ENCODE measurements at places on chromosomes 1 and 21. TPM values are rescaled to one million over a fixed set of nuclear protein-coding genes. Genes with fewer than 3 reads are reported as not detected.

DNA sequence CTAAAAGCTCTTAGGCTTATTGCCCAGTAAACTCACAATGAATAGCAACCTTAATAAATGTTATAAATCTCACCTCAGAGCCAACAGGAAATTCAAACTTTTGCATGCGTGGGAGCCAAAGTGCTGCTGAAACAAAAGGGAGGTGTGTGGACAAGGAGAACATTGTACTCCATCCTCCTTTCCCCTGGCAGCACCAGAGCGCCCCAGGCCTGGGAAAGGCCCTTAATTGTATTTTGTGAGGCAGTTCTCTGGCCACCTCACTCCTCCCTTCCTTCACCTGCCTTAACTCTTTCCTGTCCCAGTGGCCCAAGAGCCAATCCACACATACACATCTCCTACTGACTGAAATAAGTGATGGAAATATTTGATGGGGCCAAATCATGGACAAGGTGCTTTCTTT is 648.5 kb downstream of the LMO4 start:
- no peak for DNase-seq

GRCh38 chr1:109477821-109478220 is 5.9 kb upstream of the ATXN7L2 start:
- no peak for DNase-seq

DNA sequence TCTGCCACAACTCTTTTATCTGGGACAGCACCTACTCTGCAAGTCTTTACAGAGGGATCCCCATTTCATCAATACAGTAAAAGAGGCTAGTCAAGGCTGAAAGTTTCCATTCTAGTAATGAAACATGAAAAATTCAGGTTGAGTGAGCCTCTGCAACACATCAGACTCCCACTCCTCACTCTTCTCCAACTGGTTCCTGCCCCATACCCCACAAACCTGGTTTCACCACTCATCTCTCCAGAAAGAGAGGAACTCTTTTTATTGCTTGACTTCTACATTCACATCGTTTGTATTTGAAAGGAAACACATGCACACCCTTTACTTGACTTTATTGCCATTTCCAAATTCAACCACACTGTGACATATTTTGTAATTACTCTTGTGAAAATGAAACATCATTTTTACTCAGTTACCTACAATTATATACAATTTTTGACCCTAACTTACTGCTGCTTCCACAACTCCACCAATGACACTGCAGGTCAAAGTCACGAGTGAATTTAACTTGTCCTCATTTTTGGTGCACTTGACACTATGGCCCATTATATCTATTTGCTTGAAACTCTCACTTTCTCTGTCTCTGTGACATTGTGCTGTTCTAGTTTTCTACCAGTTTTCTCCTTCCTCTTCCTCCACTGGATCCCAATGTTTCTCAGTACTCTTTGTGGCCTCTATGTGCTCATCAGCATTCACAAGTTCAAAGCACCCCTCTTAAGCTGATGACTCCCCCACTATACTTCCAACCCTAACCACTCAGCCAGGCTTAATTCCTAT is 8.0 kb downstream of the STX6 start:
- no peak for DNase-seq

- DNase-seq, result no peak
These were observed 16.1 kb upstream of the LRRC3 start for GRCh38 chr21:44439211-44439600.

DNA sequence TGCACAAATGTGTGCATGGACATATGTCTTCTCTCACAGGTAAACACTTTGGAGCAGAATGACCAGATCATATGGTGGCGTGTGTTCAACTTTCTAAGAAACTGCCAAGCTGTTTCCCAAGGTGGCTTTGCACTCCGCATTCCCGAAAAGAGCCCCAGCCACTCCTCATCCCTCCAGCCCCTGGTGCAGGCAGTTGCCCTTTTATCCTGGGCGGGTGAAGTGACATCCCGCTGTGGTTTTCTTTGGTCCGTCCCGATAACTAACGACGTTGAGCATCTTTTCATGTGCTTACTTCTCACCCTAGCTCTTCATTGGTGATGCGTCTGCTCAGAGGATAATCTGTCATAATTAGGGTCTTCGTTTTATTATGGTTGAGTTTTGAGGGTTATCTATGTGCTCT is 612.5 kb downstream of the MATN1 start:
- no peak for DNase-seq

DNA sequence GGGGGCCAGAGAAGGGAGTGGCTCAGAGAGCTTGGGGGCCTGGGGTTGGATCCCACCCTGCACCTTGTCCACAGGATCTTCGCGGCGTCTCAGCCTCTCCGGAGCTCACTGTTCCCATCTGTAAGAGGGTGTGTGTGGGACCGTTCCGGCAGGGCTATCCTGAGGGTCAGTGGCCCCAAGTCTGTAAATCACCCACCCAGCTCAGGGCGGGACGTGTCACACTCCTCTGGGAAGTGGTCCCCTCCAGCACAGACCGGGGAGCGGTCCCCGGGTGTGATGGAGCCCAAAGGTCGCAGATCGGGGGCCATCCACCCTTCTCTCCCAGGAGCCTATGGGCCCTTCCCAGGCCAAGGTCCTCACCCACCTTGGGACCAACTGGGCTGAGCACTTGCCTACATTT is 40.0 kb downstream of the KCNAB2 start:
- DNase-seq, result no peak

Gene MYCL
- total RNA-seq, result 1.5 TPM
